ENCODE measurements at places on chromosomes 1 and 21. TPM values are rescaled to one million over a fixed set of nuclear protein-coding genes. Genes with fewer than 3 reads are reported as not detected.
A peak's percentile ranks its signal among the peaks of the same experiment; 100 is the strongest.

- DNase-seq = no peak
These were observed 381.7 kb upstream of the VAMP3 start for GRCh38 chr1:7389201-7389905.

The BECN2 gene
- total RNA-seq = not detected

DNA sequence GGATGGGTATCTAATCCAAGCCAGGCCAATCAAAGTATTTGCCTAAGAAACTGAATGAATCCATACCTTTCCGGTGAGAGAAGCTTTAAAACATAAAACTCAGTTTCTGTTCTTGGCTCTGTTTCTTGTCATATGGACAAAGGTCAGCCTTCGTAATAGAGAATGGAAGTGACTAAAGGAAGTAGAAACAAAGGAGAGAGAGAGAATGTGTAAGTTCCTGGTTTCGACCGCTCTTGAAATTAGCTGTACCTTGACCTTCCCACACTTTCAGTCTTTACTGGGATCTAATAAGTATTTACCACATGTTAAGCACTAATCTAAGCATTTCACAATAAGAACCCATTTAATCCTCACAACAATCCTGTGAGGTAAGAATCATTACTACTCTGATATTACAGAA, 19.6 kb upstream of the CLCA4 start:
- DNase-seq = no peak

DNA sequence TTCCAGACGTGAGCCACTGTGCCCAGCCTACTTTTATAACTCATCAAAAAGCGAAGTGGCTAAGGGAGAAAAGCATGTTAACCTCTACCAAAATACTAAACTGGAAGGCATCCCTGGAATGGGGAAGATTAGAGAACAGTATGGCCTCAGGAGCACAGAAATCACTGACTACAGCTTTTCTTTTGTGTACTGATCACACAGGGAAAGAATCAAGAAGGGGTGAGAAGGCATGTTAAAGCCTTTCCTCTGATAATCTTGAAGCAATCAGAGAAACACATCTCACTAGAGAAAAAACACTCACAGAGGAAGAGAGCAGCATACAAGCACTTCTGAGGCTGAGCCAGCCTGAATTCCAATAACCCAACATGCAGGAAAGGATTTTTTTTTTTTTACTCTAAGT, 10.7 kb downstream of the PCAT6 start:
- DNase-seq = no peak

DNA sequence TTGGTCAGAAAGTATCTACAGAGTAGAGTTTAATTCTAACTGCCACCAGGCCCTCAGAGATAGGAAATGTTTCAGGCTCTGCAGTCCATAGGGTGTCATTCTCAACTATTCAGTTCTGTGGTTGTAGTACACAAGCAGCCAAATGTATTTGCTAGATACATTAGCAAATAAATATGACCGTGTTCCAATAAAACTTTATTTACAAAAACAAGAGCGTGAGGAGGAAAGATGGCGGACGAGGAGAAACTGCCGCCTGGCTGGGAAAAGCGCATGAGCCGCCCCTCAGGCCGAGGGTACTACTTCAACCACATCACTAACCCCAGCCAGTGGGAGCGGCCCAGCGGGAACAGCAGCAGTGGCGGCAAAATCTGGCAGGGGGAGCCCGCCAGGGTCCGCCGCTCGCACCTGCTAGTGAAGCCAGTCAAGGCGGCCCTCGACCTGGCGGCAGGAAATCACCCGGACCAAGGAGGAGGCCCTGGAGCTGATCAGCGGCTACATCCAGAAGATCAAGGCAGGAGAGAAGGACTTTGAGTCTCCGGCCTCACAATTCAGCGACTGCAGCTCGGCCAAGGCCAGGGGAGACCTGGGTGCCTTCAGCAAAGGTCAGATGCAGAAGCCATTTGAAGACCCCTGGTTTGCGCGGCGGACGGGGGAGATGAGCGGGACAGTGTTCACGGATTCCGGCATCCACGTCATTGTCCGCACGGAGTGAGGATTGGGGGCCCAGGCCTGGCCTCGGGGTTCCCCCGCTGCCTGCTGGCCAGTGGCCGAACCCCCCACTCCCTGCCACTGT, 286.1 kb downstream of the LRRC40 start:
- DNase-seq = peak; percentile 56

The PTAFR gene
- 2.7 TPM for total RNA-seq

GRCh38 chr1:161076410-161076809, 6.7 kb upstream of the ARHGAP30 start:
- no peak for DNase-seq

DNA sequence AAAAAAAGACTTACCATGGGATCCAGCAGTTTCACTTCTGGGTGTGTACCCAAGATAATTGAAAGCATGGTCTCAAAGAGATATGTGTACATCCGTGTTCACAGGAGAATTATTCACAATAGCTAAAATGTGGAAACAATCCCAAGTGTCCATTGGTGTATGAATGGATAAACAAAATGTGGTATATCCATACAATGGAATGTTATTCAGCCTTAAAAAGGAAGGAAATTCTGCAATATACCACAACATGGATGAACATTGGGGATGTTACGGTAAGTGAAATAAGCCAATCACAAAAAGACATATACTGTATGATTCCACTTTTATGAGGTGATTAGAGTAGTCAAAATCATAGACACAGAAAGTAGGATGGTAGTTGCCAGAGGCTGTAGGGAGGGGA, 7.0 kb upstream of the TUT4 start:
- DNase-seq = no peak

GRCh38 chr1:220389634-220390033, 117.4 kb upstream of the RAB3GAP2 start:
- DNase-seq = no peak

GRCh38 chr1:241352401-241352800, 4.6 kb downstream of the RGS7 start:
- DNase-seq = no peak

The PODN gene
- 35.3 TPM for total RNA-seq

- DNase-seq = no peak
These were observed 24.5 kb upstream of the PKP1 start for GRCh38 chr1:201258763-201259230.

DNA sequence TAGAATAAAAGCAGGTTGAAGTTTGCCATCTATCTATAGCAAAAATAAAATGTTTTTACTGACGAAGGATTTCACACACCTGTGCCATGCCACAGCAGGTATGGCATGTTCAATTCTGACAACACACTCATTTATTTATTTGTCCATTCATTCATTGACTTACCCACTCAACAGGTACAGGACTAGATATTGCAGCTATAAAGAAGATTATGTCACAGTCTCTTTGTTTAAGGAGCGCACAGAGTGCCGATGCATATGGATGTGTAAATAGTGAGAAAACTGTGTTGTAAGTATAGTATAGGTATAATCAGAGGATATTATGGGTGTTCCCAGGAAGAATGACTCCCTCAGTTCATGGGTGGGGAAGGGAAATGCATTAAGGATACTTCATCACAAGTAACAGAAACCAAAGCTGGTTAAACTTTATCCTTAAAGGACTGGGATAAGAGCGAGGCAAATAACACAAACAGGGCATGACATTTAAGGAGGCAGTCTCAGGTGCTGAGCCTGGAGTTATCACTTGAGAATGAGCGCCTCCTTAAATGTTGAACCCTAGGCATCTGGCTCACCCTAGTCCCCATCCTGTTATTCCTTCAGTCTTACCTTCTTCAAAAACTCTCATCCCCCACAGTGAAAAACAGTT, 7.9 kb upstream of the ZRANB2 start:
- no peak for DNase-seq

GRCh38 chr1:47906009-47906432, 91.2 kb downstream of the TRABD2B start:
- no peak for DNase-seq

DNA sequence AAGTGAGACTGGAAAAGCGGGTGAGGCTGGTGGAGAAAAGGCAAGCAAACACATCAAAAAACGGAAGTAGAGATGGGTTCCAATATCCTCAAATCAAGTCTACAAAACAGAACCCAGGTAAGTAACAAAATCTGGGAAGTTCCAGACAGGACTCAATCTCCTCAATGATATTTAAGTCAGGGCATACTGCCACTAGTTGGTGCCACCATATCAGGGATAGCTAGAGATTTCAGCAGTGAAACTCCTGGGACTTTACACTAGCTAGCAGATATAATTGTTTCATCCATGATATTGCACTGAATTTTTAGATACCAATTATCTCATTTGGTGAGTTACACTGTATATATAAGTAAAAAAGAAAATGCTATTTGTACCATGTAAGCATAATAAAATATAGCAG, 52.0 kb downstream of the EYA3 start:
- DNase-seq = no peak

- DNase-seq = no peak
These were observed 3.3 kb upstream of the CNR2 start for GRCh38 chr1:23916209-23917131.

GRCh38 chr1:170001266-170001665, 73.2 kb downstream of the KIFAP3 start:
- DNase-seq = no peak

- no peak for DNase-seq
These were observed 24.6 kb downstream of the PKP1 start for GRCh38 chr1:201307760-201308499.

DNA sequence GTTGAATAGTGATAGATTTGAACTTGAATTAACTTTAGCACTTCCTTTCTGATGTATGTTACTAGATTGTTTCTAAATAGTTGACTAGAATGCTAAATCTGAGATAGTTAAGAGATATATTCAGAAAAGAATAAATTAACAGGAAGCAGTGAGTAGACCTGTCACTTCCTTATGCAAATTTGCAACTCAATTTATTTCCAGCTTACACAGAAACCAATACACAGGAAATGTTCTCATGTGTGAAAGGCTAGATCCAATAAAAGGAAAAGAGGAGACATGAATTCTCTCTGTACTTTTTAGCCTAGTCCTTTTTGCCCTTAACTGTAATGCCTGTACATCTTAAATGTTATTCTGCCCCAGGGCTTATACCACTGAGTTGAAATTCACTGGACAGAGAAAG, 522.3 kb downstream of the COL11A1 start:
- no peak for DNase-seq

DNA sequence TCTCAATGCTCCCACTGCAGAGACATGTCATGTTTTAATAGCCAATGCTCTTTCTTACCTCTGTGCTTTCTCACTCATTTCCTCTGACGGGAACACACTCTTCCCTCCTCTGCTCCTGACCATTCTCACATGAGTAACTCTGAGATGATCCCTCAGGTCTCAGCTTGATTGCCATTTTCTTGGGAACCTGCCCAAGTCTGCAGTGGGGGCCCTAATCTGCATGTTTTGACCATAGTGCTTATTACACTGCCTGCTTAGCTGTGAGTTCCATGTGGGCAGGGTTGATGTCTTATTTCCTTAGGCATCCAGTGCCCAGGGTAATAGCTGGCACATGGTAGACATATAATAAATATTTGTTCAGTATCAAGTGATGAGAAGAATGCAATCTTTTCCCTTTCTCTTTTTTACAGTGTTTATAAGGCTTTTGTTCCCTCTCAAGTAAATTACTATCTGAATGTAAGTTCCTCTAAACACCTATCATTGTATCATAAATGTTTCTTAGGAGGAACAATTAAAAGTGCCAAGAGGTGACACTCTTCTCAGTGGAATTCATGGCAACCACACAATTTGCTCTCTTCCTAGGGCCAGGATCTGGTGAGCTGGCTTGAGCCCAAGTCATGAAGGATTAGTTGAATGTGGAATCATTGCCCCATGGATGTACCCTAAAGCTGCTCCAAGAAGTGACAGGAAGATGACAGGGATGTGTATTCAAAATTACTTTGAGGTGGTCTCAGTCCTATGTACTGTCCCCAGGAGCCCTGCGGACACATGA, 485.4 kb upstream of the USP24 start:
- DNase-seq = no peak

All from Right ventricle myocardium inferior (tissue), 1 donor.